GM04504 (cell line): ENCODE measurements at places on chromosomes 2 and 18.

- no peak for DNase-seq
These were observed 29.0 kb downstream of the SERPINB5 start for GRCh38 chr18:63505566-63506335.

GRCh38 chr2:178383718-178384117 is 67.3 kb downstream of the PRKRA start:
- DNase-seq = no peak

- DNase-seq = no peak
These were observed 41.9 kb downstream of the ZNF521 start for GRCh38 chr18:25310045-25310444.

- DNase-seq = no peak
These were observed 75.4 kb downstream of the SP110 start for GRCh38 chr2:230144355-230144754.

DNA sequence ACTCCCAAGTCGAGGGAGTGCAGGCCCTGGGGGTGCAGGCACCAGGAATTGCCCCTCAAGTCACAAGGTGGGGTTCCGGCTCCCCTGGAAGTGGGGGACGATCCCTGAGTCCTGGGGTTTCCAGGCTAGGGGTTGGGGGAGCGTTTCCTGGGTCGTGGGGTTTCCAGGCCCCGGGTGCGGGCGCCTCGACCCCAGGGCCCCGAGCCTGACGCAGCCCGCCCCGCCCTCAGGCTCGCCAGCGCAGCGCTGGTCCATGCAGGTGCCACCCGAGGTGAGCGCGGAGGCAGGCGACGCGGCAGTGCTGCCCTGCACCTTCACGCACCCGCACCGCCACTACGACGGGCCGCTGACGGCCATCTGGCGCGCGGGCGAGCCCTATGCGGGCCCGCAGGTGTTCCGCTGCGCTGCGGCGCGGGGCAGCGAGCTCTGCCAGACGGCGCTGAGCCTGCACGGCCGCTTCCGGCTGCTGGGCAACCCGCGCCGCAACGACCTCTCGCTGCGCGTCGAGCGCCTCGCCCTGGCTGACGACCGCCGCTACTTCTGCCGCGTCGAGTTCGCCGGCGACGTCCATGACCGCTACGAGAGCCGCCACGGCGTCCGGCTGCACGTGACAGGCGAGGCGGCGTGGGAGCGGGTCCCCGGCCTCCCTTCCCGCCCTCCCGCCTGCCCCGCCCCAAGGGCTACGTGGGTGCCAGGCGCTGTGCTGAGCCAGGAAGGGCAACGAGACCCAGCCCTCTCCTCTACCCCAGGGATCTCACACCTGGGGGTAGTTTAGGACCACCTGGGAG is 12.0 kb downstream of the SIGLEC15 start:
- DNase-seq = peak; percentile 12

DNA sequence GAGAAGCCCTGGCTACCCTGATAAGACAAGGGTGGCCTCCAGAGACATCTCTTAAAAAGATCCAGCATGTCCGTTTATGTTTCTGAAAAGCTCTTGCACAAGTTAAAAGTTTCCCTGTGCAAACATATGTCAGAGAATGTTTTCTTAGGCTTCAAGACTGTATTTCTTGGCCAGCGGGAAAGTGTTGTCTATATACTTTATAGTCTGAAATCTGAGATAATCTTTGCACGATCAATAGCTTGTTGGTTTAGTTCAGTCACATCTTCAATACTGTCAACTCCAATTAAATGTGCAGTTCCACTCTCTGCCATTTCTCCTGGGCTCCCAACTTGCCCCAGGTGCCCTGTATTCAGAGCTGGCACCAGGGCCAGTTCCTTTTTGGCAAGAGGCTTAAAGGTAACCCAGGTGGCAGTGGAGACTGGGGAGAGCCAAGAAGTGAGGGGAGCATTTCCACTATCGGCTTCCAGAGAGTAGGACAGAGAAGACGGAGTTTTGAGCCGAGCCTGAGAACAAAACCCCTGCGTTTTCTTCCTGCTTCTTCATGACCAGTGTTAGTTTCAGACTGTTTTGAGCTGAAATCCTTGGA is 64.4 kb downstream of the ACOXL start:
- no peak for DNase-seq

GRCh38 chr2:84038866-84039265 is 420.2 kb downstream of the SUCLG1 start:
- DNase-seq = no peak

DNA sequence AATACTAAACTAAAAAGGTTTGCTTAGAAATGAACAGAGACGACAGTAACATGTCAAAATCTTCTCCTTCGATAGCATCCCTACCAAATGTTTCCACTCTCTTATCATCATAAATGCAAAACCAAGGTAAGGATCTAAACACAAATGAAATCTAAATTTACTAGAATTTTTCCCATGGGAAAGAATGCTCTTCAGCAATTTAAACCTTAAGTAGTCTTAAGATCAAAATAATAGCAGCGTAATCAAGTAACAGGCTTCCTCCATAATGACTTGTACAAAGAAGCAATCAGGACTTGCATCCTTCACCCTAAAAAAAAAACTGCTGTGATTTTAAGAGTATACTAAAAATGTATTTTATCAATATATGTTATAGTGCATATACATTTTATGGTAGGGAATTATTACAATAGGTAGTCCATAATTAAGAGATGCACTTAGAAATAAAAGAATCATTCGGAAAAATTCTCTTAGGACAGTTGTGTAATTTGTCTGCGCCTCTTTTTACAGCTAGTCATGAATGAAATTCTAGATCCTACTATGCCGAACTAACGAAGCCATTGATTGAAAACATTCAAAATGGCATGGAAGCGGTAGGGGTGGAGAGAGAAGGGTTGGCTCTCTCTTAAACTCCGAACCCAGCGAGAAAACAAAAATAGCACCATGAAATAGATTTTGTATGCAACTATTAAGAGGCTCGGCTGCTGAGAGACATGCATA is 1.3 kb downstream of the PGAP1 start:
- DNase-seq = no peak
